ENCODE measurements at places on chromosomes 3 and 15.

DNA sequence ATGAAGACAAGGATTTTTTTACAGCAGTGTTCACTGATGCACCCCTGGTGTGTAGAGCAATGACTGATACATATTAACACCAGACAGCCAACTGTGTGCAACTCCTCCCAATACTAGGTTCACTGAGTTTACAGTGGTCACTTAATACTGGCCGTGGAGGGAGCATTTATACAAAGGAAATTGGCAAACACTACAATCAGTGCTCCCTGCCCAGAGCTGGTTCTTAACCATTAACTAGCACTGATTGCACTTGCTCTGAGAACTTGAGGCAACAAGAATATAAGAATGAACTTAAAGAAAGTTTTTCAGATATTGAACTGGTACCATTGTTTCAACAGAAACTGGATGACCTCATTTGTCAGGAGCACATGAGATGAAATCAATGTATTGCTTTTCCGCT, 110.6 kb downstream of the MAGI1 start:
- H3K27ac ChIP-seq = no peak overlapping the region
- H3K4me3 ChIP-seq = no peak overlapping the region

DNA sequence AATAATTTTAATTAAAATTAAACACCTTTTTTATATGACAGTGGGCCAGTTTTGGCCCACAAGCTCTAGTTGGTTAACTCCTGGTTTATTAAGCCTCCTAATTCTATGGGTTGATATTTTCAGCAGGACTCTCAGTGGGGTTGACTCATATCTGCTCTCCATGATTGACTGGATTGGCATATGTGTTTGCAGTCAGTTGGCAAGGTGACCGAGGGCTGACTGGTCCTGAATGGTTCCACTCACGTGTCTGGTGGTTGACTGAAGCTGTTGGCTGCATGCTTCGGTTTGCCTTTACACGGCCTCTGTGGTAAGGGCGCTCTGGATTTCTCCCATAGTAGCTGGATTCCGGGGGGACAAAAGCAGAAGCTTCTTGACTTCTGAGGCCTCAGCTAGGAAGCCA, 65.3 kb upstream of the ZNF280D start:
- DNase-seq = no peak
- no peaks in the 10 kb centered on the region for H3K4me1 ChIP-seq
- H3K27me3 ChIP-seq = no peaks in the 10 kb centered on the region
- H3K36me3 ChIP-seq = no peaks in the 10 kb centered on the region
- H3K27ac ChIP-seq = no peak overlapping the region

DNA sequence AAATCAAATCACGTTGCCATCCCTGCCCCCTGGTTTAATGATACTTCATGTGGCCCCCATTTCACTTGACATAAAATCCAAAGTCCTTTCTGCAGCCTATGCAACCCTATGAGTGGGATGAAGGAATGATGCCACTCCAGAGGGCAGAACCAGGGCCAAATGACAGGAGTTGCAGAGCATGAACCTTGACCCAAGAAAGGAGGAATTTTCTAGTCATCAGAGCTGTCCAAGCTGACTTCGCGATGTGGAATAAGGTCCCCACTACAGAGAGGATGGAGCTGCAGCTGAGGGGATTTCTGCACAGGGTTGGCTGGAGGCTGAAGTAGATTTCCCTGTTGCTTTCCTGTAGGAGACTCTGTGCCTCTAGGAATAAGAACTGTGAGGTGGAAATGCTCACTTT, 15.8 kb upstream of the EPHB3 start:
- no peak for DNase-seq
- peaks cover 11% of the 10 kb centered on the region for H3K4me1 ChIP-seq
- H3K27ac ChIP-seq = no peak overlapping the region
- no peak overlapping the region for H3K4me3 ChIP-seq
- H3K27me3 ChIP-seq = peaks cover 7% of the 10 kb centered on the region
- no peaks in the 10 kb centered on the region for H3K36me3 ChIP-seq

DNA sequence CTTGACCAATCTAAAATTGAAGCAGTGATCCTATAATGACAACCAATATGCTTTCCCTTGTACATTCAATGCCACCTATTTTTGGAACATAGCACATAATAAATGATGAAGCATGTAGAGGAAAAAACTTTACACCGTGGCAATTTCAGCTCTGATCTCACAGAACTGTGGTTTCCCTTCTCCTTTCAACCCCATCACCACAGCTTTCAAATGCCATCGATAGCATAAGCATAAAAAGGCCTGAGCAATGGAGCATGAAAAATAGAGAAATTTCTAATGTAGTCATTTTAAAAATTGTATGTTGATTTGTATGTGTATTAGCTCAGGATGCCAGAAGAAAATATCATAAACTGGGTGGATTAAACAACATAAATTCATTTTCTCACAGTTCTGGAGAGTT, 406.0 kb upstream of the TMCO5A start:
- no peaks in the 10 kb centered on the region for H3K4me1 ChIP-seq
- no peak overlapping the region for H3K4me3 ChIP-seq
- no peaks in the 10 kb centered on the region for H3K27me3 ChIP-seq
- no peak overlapping the region for H3K27ac ChIP-seq
- no peak for DNase-seq

DNA sequence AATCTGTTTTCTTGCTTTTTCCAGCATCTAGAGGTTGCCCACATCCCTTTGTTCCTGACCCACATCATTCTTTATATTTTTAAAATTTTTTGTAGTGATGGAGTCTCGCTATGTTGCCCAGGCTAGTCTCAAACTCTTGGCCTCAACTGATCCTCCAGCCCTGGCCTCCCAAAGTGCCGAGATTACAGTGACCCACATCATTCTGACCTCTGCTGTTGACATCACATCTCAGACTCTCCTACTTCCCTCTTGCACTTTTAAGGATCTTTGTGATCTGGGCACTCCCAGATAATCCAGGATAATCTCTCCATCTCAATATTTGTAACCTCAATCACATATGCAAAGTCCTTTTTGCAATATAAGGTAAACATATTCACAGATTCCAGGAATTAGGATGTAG, 266.6 kb downstream of the MEX3B start:
- no peak overlapping the region for H3K27ac ChIP-seq
- H3K36me3 ChIP-seq = no peaks in the 10 kb centered on the region
- no peak overlapping the region for H3K4me3 ChIP-seq
- H3K27me3 ChIP-seq = no peaks in the 10 kb centered on the region
- DNase-seq = no peak

DNA sequence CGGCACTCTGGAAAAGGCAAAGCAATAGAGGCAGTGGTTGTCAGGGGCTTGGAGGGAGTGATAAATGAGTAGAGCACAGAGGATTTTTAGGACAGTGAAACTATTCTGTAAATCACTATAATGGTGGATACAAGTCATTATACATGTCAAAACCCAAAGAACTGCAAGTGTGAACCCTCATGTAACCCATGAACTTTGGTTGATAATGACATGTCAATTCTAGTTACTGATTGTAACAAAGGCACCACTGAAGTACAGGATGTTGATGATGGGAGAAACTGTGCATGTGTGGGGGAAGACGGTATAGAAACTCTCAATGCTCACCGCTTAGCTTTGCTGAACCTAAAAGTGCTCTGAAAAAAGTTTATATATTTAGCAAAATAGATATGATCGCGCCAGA, 36.0 kb downstream of the BTLA start:
- peaks cover 25% of the 10 kb centered on the region for H3K4me1 ChIP-seq
- H3K27ac ChIP-seq = peak overlapping the region; percentile 17
- H3K36me3 ChIP-seq = peaks cover 9% of the 10 kb centered on the region
- DNase-seq = peak; percentile 64
- H3K27me3 ChIP-seq = no peaks in the 10 kb centered on the region
